CD4-positive, alpha-beta T cell (primary cell): ENCODE measurements at places on chromosomes 12 and 14.

DNA sequence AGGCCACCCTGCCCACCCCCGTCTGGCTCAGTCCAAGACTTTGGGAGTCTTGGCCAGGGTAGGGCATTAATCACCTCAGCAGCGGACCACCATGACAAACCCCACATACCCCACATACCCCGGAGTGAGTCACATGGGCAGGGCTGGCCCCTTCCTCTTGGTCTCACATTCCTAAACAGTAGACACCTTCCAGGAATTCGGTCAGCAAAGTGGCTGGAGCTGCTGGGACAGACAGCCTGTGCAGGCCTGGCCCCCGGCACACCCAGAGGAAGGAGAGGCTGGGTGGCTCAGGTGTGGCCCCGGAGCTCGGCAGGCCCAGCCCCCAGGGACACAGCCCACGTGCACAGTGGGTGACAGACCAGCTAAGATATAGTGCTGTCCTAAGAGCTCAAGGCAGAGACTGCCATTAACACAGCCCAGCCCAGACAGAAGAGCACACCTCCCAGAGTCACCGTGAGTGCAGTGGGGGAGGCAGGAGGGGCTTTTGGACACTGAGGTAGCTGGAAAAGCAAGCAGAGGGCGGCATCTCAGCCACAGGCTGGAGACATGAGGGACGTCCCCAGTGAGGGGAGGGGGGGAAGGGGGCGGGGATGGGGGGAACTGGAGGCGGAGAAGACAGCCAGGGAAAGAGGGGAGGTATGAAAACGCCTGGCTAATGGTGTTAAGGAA, 24.0 kb downstream of the CCDC85C start:
- no peak for DNase-seq

GRCh38 chr12:40825156-40825555, 132.9 kb downstream of the CNTN1 start:
- DNase-seq: no peak

DNA sequence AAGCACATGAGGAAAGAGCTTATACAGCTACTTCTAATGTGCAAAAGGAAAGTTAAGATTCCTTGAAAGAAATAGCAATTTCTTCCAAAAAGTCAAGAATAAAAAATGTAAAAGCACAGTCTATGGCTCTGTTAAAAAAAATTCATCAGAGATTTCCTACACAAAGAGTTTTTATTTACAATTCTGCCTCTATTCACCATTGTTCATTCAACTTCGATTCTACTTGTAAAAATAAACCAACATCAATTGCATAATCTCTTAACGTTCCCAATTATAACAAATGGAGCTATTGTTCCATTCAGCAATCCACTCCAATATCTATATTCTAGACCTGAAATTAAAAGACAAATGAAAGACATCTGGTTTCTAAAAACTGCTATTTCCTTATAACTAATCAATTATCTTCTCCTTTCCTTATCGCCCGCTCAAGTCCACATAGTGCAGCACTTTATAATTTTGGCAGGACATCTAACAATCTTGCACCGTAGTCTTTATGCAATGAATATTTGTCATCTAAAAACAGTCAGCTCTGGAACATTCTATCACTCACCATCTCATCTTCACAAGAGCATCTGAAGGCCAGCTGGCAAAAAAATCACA, 6.2 kb downstream of the EIF2S3B start:
- DNase-seq: no peak

- no peak for DNase-seq
Measured at GRCh38 chr12:119570771-119571170, 22.8 kb upstream of the TMEM233 start.

- no peak for DNase-seq
Measured at GRCh38 chr12:70839544-70839943, 81.0 kb downstream of the PTPRR start.

- no peak for DNase-seq
Measured at GRCh38 chr12:15823360-15824128, 34.4 kb upstream of the EPS8 start.

- DNase-seq: no peak
Measured at GRCh38 chr12:12901158-12901791, 9.9 kb downstream of the GPRC5A start.

- DNase-seq: no peak
Measured at GRCh38 chr12:103858953-103859601, 18.0 kb upstream of the NT5DC3 start.

DNA sequence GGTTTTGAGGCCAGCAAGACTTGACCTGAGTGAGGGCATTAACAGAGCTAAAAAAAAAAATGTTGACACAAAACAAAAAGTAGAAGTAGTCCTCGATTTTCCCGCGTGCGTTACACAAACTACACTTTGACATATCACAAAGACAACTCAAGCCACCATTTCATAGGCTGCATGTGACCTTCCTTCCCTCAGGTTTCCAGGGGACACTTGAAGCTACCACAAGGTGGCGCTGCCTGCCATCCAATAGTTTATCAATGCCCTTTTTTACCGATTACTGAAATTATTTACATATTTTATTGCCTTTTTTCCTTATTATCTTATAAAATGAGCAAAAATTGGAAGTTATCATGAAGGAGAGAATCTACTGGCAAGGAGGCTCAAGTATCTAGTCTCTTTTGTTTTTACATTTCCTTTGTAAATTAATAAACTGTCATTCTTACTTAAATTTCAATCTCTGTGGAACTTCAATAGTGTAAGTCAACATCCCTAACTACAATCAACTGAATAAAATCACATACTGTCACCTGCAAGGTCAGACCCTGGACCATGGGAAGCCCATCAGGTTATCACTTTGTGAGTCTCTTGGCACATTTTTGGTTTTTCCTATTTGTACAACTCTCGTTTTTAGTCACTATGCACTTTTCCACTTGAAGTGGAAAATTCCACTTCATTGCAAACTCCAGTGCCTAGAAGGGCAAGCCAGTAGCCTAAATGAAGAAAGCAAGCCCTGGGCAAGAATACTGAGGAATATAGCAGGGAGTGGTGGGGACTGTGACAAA, 84.6 kb upstream of the CPSF6 start:
- DNase-seq: peak; percentile 76

GRCh38 chr12:69726922-69727321, 11.7 kb upstream of the RAB3IP start:
- no peak for DNase-seq

DNA sequence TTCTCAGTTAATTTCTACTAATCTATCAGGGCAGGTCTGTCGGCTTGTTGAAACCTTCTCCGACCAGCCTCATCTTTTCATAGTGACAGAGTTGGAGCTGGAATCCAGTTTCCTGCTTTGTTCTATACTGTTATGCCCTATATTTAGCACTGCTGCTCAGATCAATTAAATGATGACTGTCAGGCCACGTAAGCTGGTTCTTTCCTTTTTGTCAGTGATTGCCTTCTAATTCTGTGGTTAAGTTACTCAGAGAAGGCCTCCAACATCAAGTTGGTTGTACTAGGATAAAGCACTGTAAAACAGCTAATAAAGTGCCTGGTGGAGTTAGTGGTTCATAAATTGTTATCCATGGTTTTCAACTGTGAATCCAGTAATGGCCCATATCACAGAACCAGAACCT, 22.6 kb downstream of the DERA start:
- DNase-seq: no peak

GRCh38 chr12:104704224-104704779, 247.6 kb downstream of the CHST11 start:
- no peak for DNase-seq

DNA sequence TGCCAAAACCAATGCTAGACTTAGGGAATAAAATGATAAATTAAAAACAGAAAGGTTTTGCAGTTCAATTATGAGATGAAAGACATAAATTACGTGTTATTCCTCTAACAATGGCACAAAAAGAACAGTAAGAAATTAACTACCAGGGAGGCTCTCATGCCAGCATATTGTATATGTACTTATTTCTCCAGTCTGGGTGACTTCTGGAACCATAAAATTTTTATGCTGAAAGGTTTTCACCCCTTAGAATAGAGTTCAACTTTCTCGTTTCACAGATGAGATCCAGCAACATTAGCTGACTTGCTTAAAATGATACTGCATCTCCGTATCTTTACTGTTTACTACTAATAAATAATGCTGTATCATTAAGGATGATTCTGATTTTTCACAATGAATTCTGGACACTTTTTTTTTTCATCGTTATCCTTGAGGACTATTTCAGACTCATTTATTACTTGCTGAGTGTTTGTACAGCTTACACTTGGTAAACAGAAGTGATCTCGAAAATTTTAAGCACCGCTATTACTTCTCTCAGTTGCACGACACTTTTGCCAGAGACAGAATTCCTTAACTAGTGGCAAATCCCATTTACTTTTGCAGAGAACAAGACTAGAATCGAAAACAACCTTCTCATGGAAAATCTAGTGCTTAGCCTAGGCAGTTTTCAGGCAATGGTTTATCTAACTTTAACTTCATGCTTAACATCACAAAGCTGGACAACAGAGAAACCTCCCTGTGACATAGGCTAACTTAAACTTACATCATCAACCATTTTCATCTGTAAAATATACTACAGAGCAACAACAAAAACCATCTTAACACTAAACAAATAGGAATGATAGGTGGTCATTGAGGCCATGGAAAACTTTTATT, 2.7 kb downstream of the RSRC2 start:
- no peak for DNase-seq

- no peak for DNase-seq
Measured at GRCh38 chr12:91361864-91362263, 179.2 kb upstream of the DCN start.

GRCh38 chr14:94844593-94845152, 74.8 kb upstream of the GSC start:
- DNase-seq: no peak

GRCh38 chr14:58750321-58751269, 112.8 kb downstream of the DACT1 start:
- DNase-seq: no peak

GRCh38 chr14:96038920-96039632, at the start of gene C14orf132:
Gene C14orf132 (plus strand): TSS chr14:96039362. CDS start chr14:96039501, 139 bp downstream.
- DNase-seq: peak; percentile 59

DNA sequence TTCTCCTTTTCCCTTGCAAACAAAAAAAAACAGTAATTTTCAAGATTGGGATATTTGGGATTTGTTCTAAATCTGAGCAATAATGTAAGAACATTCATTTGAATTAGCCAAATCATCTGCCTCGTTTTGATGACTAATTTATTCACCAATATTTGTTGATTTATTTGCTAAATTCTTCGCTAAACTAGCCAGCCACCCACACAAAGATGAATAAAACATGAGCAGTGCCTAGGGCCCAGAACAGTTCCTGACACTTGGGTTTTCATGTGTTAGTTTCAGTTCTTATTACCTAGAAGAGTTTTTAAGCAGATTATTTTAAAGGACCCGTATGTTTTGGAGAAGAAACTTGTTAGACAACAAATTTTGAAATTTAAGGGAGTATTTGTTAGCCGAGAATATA, 1.4 kb downstream of the ETNK1 start:
- peak; percentile 50 for DNase-seq

DNA sequence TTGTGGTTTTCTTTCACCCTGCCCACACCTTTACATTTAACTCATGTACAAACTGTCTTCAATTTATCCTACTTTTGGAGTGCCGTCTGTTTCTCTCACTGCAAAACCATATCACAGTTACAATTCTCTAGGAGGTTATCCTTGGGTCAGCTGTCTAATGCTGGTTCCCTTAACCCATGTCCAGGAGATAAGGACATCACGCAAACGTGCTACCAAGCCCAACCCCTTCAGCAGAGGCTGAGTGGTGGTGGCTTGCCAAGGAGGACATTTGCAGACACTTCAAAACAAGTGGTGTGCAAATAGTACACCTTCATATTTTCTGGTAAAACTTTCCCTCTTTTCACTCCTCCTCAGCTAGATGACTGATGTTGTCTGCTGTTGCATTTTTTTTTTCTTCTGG, 167.9 kb downstream of the PAX9 start:
- DNase-seq: no peak

GRCh38 chr12:51635346-51635745, 44.3 kb downstream of the SCN8A start:
- DNase-seq: no peak

GRCh38 chr14:76870166-76870565, 44.0 kb downstream of the LRRC74A start:
- DNase-seq: no peak

- no peak for DNase-seq
Measured at GRCh38 chr14:93960774-93961438, 15.5 kb downstream of the ASB2 start.

- no peak for DNase-seq
Measured at GRCh38 chr14:101357559-101358319, 203.6 kb upstream of the DIO3 start.

DNA sequence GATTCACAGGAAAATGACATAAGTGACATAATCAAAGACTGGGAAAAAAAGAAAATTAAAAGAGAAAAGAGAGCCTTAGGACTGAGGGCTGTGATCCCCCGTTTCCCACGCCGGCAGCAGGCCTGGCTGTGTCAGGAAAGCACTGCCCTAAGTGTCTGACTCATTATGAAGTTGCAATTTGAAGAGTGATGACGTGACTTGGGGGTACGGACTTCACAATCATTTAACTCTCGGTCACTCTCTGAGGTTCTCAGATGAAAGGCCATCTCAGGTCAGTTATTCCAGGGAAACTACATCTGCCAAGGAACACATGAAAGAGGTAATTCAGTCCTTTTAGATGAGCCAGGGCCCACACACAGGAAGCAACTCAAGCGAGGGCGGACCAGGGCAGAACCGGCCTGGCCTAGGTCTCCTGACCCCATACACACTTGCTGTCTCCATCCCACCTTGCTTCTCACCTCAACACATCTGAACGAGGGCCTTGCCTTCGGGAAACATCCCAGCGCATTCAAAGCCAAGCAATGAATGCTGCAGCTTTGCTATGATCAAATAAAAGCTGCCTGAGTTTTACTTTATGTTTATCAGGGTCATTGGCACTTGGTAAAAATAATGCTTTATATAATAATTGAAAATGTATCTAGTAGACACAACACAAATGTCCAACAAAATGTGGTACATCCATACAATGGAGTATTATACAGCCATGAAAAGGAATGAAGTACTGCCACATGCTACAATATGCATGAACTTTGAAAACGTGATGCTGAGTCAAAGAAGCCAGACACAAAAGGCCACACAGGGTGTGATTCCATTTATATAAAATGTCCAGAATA, 2.7 kb downstream of the SSH1 start:
- DNase-seq: no peak

DNA sequence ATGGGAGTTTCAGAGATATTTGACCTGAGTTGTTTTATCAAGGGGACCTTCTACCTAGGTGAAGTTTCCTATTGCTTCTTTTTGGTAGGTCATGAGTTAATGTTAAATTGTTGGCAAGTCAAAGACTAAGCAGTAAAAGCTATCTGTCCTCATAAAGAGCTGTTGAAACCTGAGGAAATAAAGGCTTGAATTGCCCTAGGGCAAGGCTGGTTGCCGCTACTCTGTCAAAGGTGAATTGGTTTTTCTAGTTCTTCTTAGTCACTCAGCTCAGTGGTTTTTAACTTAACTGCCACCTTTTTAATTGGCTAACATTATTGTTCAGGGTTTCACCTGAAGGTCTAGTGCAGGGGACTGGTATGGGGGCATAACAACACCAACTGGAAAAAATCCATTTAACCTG, 441.6 kb upstream of the FBXO33 start:
- DNase-seq: no peak
